ENCODE measurements at places on chromosomes 7 and 10.

- no peak for DNase-seq
Measured at GRCh38 chr7:19116121-19117090, 1.0 kb downstream of the TWIST1 start.

GRCh38 chr10:112570585-112570984 is 123.6 kb downstream of the VTI1A start:
- DNase-seq: no peak

DNA sequence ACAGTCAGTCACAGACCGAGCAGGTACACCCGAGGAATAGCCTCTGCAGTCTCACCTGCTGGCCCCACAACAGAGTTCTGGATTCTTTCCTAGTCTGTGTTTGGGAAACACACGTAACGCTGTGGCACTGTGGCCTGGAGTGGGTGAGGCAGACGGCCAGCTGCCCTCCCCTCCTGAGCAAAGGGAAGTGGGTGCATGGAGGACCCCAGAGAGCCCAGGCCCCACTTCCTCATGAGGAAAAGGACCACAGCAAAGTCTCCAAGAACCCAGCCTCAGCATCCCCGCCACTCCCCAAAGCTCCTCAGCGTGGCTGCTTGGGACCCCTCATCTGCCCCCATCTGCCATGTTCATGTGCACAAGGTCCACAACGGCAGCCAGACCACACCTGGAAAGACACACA is 530.2 kb downstream of the PTPRN2 start:
- no peak for DNase-seq

GRCh38 chr7:46559194-46559832 is 638.2 kb upstream of the IGFBP3 start:
- no peak for DNase-seq

DNA sequence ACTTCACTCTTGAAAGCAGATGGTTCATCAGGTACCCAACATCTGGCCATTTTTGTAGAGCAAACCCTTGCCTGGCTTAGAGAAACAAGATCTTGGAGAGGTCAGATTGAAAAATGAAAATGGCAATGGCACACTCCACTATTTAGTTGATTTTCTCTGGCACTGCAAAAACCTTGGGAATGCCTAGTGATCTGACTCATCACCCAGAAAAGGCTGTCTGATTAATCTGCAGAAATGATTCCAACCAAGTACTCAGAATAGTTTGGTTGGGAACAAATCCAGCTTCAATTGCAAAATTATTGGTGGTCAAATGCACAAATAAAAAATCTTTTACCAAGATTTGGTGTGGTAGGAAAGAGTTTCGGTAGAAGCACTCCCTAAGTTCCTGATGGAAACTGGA is 351.2 kb downstream of the PHTF2 start:
- DNase-seq: no peak

DNA sequence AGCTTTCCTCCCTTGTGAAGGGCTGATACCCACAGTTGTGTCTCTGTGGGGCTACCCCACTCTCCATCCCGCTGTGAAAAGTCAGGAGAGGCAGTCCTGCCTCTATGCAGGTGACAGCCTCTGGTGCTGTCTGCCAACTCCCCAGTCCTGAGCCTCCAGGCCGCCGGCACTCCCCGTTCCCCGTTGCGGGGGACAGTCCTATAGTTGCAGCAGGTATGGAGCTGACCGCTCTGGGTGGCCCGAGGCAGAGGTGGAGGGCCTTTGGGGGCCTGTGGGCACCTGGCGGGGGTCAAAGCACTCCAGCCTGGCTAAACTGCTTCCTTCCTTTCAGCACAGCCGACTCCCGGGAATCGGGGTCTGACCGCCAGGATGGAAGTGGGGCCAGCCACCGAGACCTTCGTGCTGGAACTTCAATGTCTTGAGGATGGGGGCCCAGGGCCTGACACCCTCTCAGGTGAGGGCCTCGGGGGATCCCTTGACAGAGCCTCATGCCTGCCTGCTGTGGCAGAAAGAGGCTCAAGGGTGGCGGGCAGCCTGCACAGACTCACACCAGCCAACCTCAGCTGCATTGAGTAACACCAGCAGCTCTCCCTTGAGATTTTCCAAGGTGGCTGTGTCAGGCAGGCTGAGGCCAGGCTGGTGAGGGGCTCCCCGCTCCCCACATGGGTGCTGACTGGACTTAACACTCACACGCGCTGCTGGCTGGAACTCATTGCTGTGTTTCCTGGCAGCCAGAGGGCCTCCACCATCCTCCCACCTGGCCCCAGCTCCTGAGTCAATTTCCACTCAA is 1.6 kb downstream of the ZNF853 start:
- no peak for DNase-seq

- no peak for DNase-seq
Measured at GRCh38 chr10:1869861-1870260, 132.5 kb upstream of the ADARB2 start.

- DNase-seq: no peak
Measured at GRCh38 chr10:66678521-66678920, 247.3 kb upstream of the LRRTM3 start.

All from amygdala (tissue), 56 donors.